ENCODE measurements at places on chromosomes 5 and 9. TPM values are rescaled to one million over a fixed set of nuclear protein-coding genes. Genes with fewer than 3 reads are reported as not detected.
A peak's percentile ranks its signal among the peaks of the same experiment; 100 is the strongest.

- no peak overlapping the region for H3K27ac ChIP-seq
- DNase-seq: no peak
- no peaks in the 10 kb centered on the region for H3K27me3 ChIP-seq
- no peak overlapping the region for H3K4me3 ChIP-seq
- no peaks in the 10 kb centered on the region for H3K36me3 ChIP-seq
Observed at GRCh38 chr5:15476977-15477376, 23.0 kb upstream of the FBXL7 start.

DNA sequence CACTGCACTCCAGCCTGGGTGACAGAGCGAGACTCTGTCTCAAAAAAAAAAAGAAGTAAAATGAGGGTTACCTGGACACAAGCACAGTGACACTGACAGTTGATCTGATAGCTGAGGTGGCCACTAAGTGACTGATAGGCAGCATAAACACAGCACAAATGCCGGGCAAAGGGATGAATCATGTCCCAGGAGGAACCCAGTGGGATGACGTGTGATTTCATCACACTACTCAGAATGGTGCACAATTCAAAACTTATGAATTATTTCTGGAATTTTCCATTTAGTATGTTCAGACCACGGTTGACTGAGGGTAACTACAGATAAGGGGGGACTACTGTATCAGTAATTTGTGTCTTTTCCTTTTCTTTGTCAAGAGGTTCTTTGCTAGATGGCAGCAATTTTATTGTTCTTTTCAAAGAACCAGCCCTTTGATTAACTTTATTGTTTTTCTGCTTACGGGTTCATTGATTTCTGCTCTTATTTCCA is 34.3 kb upstream of the RNF130 start:
- H3K36me3 ChIP-seq: no peaks in the 10 kb centered on the region

The PCDHB7 gene
- not detected for total RNA-seq

- peak; percentile 75 for DNase-seq
- H3K4me3 ChIP-seq: no peak overlapping the region
- no peak overlapping the region for H3K27ac ChIP-seq
- peaks cover 5% of the 10 kb centered on the region for H3K4me1 ChIP-seq
- H3K36me3 ChIP-seq: no peaks in the 10 kb centered on the region
Observed at GRCh38 chr5:59188419-59189225, 605.7 kb downstream of the RAB3C start.

- DNase-seq: no peak
- peaks cover 3% of the 10 kb centered on the region for H3K4me1 ChIP-seq
- no peak overlapping the region for H3K27ac ChIP-seq
- no peaks in the 10 kb centered on the region for H3K36me3 ChIP-seq
- no peak overlapping the region for H3K4me3 ChIP-seq
Observed at GRCh38 chr5:74198156-74198555, 442.4 kb downstream of the ENC1 start.

- H3K27ac ChIP-seq: no peak overlapping the region
- H3K4me3 ChIP-seq: no peak overlapping the region
- H3K27me3 ChIP-seq: no peaks in the 10 kb centered on the region
- H3K36me3 ChIP-seq: no peaks in the 10 kb centered on the region
- no peak for DNase-seq
Observed at GRCh38 chr5:8349855-8350254, 480.9 kb downstream of the MTRR start.

GRCh38 chr5:133700251-133700650 is 87.9 kb upstream of the FSTL4 start:
- DNase-seq: no peak
- peaks cover 4% of the 10 kb centered on the region for H3K4me1 ChIP-seq
- H3K27me3 ChIP-seq: no peaks in the 10 kb centered on the region

The CSNK1A1 gene
- total RNA-seq: 177 TPM

All from activated CD8-positive, alpha-beta T cell treated with anti-CD3 and anti-CD28 coated beads, Interleukin-2, amount 10 ng/mL, durations not matched to agents 7 days and 5 days (primary cell).